ENCODE measurements at places on chromosomes 12 and 14.

DNA sequence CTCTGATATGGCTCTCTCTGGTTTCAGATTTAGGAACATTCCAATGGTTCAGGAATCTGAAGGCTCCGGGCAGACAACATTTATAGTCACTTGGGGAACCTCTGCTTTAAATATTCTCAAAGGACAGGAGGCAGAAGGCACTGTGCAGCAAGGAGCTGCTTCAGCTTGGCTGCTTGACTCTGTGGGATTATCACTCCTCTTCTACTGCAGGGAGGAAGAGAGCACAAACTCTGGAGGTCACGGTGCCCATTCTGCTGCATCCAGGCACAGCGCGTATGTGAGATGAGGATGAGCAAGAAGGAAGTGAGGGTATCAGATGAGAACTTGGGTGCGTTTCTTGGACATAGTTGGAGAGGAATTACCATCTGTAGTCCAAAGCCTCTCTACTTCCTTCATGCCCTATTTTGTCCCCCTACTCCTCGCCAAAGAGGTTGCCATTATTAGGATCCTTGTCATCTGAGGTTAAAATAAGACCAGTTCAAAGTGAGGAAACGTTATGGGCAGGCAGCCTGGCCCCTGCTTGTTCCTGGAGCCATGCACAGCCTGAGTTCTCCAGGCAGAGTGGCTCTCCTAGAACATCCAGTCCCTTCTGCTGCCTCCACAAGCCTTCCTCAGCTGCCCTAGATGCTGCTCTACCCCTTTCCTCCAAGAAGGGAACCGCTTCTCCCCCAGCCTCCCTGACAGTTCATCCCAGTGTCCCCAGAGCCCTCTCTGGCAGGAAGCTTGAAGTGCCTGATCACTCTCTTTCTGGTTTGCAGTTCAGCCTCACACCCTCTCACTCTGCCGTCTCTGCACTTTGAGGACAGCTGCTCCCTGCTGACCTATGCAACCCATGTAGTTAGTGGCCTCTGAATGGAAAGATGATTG lies 12.5 kb downstream of the FGF6 start:
- no peak for DNase-seq

GRCh38 chr14:66306101-66306500 lies 180.1 kb upstream of the CCDC196 start:
- no peak for DNase-seq

DNA sequence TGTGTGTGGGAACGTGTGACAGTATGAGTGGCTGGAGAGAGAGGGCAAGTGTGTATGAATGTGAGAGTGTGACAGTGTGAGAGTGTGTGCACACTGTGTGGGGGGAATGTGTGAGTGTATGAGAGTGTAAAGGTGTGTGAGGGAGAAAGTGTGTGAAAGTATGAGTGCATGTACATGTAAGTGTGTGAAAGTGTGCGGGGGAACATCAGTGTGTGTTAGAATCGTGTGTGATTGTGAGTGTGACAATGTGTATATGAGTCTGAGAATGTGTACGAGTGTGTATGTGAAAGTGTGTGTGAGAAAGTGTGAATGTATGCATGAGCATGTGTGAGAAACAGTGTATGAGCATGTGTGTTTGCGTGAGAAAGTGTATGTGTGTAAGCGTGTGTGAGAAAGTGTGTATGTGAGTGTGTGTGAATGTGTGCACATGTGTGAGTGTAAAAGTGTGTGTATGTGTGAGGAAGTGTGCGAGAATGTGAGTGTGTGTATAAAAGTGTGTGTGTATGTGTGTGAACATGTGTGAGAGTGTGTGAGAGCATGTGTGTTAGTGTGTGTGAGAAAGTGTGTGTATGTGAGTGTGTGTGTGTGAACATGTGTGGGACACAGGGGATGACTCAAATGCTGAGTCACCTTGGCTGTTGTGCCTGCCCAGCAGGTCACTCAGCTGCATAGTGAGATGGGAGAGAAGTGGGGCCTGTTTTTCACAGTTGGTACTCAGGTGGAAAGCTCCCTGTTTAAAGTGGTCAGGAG lies 220.5 kb upstream of the TBX3 start:
- DNase-seq = no peak

DNA sequence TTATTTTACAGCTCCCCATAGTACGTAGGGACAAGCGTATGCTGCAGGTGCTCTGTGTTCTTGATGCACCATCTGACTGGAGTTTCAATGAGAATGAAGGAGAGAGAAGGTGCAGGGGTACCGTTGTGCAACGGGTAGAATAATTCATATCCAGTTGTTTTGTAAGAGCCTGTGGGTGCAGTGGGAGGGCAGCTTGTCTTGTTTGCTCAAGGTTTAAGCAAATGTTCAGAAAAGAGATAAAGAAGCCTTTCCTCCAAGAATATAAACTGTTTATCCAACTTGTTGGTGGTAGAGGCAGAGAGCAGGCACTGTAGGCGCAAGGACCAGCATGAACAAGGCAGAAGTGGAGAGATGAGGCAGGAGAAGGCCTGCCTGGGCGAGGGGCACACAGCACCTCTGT lies 64.2 kb downstream of the ADCK1 start:
- no peak for DNase-seq

DNA sequence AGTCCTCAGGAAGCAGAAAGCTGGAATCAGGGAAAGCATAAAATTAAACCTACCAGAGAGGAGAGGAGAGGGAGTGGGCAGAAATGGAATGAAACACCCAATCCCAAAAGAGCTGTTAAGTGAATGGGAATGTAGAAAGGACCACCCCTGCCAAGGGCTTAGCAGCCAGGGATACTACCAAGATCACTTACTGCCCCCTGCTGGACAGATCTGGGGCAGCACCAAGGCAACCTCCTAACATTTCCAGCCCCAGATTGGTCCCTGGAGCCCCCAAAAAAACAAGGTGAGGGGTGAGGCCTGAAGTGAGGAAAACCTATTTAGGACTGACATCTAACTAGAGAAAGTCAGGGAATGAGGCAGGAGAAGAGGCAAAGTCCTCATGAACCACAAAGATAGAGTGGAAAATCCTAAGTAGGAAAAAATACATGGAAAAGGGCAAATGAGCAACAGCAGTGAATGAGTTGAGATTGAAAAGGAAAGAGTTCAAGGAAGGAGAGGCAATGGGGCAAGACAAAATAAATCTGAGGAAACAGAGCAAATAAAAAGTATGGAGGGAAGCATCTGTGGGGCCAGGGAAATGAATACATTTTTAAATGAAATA lies 11.2 kb upstream of the FKBP11 start:
- peak; percentile 85 for DNase-seq

DNA sequence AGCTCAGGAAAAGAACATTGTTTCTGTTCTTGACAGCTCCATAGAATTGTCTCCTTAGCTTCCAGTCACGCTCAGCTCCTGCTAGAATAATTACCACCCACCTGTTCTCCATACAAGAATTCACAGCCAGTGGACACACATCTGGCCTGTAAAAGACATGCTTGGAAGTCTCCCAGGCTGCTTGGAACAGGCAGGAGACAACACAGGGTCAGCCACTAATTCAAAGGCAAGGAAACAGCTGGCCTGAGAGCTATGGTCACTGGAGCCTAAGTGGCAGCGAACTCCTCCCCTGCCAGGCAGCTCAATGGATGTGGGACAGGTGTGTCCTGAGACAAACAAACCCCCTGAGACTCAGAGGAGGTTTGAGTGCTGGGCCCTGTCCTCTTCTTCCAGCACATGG lies 22.9 kb upstream of the LTBP2 start:
- DNase-seq = no peak

- DNase-seq = no peak
Measured at GRCh38 chr14:33435911-33436689, 497.4 kb downstream of the NPAS3 start.

DNA sequence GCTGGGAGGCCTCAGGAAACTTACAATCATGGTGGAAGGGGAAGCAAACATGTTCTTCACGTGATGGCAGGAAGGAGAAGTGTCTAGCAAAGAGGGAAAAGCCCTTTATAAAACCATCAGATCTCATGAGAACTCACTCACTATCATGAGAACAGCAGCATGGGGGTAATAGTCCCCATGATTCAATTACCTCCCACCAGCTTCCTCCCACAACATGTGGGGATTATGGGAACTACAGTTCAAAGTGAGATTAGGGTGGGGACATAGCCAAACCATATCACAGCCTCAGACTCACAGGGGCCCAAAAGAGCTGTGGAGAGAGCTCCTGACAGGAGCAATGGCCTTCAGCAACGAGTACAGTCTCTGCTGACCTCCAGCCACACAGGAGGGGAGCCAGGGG lies 151.4 kb downstream of the GXYLT1 start:
- no peak for DNase-seq

DNA sequence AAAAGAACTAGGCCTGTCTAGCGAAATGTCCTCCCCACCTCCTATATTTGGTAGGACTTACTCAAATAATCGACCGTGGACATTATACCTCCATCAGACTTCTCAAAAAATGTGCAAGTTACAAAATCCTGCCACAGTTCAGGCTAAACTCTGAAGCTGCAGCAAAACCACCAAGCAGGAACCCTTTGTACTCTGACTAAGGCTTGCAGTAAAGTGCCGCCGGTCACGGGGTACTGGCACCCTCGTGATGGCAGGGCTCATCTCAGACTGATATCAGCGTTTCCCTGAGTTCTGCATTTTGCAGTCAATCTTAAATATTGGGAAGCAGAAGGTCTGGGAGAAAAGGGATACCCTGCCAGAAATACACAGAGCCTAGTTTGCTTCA lies 17.1 kb downstream of the SLC11A2 start:
- DNase-seq = peak; percentile 35

- no peak for DNase-seq
Measured at GRCh38 chr12:16506394-16506793, 99.6 kb downstream of the LMO3 start.

- no peak for DNase-seq
Measured at GRCh38 chr12:29241821-29242591, 92.9 kb downstream of the FAR2 start.

GRCh38 chr12:9646794-9647781 lies 22.4 kb upstream of the CLEC2D start:
- DNase-seq = no peak

GRCh38 chr14:90831821-90832220 lies 15.6 kb upstream of the TTC7B start:
- no peak for DNase-seq

- no peak for DNase-seq
Measured at GRCh38 chr14:89166633-89167032, 250.4 kb downstream of the FOXN3 start.

GRCh38 chr12:91441246-91441645 lies 258.6 kb upstream of the DCN start:
- no peak for DNase-seq

DNA sequence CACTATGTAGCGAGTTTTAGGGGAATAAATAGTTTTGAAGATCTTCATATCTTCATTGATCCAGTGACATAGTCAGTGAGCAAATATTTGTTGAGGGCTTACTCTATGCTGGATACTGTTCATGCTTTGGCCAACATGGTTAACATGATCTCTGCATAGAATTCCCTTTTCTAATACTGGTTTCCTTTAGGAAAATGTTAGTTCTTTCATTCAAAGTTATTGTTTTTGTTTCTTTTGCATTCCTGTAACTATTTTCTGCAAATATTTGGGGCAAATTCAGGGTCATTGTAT lies 226.5 kb downstream of the C12orf50 start:
- DNase-seq = no peak

DNA sequence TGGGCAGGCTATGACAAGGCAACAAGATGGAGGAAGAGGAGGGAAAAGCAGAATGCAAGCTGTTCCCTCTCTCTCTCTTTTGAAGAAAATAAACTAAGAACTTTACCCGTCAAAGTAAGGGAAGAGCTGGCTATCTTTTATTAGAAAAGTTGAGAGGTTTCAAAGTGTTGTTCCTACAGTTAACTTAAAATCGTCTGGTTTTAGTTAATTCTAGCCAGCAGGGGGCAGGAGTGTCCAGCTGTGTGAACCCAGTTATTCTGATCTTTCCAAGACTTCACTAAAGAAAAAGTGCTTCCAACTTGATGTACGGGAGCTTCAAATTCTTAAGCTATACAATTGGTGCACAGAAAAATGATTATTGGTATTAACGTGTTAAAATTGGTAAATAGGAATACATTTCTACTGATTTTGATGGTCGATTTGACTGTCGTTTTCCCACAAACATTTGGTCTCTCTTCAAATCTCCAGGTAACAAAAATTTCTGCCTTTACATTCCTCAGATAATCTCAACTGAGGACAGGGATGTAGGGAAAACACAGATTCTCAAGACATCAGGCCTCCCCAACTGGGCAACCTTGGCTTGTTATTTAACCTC lies 28.4 kb upstream of the MON2 start:
- DNase-seq = peak; percentile 31

DNA sequence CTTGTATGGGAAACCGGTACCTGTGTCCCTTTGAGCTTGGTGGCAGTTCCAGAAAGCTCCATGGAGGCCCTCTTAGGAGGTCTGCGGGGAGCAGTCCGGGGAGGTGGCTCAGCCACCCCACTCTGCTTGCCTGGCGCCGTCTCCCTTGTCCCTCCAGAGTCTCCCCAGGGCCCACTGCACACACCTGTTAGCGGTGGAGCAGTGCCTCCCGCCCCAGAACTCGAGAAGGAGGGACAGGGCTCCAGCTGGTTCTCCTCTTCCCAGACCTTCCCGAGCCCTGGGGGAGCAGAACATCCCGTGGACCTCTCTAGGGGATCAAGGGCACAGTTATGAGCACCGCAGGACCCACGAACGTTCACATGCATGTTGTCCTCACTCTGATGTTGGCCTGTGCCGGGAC lies 10.8 kb downstream of the ASPG start:
- no peak for DNase-seq

- no peak for DNase-seq
Measured at GRCh38 chr12:65640489-65640901, 183.8 kb upstream of the HMGA2 start.

DNA sequence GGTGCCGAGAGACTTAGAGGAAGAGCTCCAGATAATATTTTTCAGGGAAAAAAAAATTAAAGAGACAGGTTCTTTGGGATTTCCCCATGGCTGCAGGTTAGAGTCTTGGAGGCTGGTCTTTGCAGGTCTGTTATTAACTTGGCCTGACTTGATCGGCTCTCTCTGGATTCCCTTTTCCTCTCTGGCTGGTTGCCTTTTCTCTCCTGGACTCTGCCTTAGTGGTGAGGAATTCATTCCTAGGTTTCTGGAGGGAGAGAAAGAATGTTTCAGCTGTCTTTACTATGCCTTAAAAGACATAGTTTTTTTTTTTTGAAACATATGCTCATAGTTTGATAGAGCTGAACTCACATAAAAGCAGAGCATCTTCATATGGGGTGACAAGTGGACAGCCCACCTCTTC lies 336.3 kb downstream of the BMP4 start:
- DNase-seq = no peak

GRCh38 chr14:28141662-28142061 lies 624.9 kb upstream of the FOXG1 start:
- DNase-seq = no peak

- no peak for DNase-seq
Measured at GRCh38 chr14:92678766-92679165, 69.7 kb downstream of the LGMN start.

DNA sequence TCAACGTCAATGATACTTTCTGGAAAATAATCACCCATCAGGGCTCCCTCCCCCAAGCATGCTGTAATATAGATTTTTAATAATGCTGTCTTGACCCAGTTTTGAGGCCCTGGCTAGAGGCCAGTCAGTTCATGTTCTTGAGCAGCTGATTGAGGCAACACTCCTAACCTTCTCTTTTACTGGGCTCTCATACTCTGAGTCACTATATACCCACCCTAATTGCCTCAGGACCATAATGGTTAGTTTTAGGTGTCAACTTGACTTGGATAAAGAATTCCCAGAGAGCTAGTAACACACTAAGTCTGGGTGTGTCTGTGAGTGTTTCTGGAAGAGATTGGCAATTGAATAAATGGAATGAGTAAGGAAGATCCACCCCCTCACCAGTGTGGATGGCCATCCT lies 527.0 kb upstream of the ATP2B1 start:
- DNase-seq = no peak

- DNase-seq = no peak
Measured at GRCh38 chr14:78228702-78229327, 58.6 kb downstream of the NRXN3 start.

Data from CD4-positive, alpha-beta T cell (primary cell).